Putamen (tissue), 1 donor: ENCODE measurements at places on chromosomes 2 and 18.

- DNase-seq: no peak
Observed at GRCh38 chr2:113907297-113907696, 17.4 kb downstream of the ACTR3 start.

- no peak for DNase-seq
Observed at GRCh38 chr18:51651761-51652160, 454.3 kb upstream of the MEX3C start.

- no peak for DNase-seq
Observed at GRCh38 chr2:115427436-115427835, 985.0 kb downstream of the DPP10 start.

- no peak for DNase-seq
Observed at GRCh38 chr2:210000464-210001324, 1.7 kb upstream of the RPE start.

DNA sequence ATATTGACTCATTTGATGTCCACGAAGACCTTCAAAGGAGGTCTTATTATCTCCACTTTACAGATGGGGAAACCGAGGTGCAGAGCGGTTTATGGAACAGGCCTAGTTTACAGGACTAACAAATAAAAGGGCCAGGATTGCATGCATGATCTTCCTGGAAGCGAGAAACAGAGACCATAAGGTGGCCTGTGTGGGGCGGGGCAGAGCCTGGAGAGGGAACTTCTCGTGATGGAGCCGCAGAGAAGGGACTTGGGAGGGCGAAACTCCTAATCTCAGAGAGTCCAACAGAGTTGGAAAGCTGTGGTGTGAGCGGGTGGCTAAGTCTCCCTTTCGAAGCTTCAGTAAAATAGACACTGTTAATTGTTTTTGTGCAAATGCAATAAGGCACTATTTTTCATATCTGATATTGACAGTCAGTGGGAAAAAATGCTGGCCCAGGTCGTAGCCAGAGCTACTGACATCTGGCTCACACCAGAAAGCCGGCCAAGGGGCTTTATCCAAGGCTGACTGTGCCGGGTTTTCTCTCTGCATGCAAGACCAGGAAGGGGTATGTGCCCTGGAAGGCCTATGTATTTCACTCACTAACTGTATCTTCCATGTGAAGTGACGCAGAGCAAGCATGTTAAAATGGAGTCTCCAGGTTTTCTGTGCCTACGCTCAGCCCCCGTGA, 4.5 kb downstream of the INPP5D start:
- DNase-seq: no peak

- DNase-seq: no peak
Observed at GRCh38 chr2:74619651-74620297, 28.4 kb downstream of the M1AP start.

DNA sequence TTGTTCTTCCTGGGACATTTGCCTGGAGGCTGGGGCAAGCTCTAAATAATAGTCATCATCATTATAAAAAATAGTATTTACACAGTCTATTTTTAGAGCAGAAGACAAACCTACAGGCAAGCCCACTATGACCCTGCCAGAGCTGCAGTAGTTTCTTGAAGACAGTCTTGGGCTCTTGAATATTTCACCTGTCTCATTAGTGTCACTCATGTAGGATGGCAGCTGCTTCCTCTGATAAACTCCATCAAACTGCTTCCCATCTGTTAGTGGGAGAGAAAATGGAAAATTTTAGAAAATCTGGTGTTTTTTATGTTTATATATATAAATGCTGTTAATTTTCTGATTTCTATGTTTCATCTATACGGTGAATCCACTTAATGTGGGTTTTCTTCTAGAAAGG, 8.5 kb upstream of the CYRIA start:
- no peak for DNase-seq

DNA sequence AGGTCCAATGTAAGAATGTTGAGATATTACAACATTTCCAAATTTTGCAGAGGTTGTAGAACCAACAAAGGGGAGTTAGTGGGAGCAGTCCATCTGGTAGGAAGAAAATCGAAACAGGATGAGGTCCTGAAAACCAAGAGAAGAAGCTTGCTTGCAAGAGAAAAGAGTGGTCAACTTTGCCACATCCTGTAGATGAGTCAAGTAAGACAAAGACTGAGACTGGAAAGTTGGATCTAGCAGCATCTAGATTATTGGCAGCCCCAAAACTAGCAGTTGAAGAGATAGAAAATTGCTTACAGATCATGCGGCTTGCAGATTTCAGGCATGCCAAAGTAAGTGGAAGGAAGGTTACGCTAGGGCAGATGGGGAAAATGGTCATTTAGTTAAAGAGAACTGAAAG, 378.9 kb downstream of the GRB14 start:
- no peak for DNase-seq

- DNase-seq: no peak
Observed at GRCh38 chr18:23301972-23302371, 151.1 kb upstream of the RIOK3 start.
